ENCODE measurements at places on chromosomes 5 and 9.

GRCh38 chr9:98222885-98223691, 30.7 kb upstream of the CORO2A start:
- DNase-seq: no peak

- no peak for DNase-seq
These were observed 508 bp upstream of the SNCAIP start for GRCh38 chr5:122311497-122311960.

DNA sequence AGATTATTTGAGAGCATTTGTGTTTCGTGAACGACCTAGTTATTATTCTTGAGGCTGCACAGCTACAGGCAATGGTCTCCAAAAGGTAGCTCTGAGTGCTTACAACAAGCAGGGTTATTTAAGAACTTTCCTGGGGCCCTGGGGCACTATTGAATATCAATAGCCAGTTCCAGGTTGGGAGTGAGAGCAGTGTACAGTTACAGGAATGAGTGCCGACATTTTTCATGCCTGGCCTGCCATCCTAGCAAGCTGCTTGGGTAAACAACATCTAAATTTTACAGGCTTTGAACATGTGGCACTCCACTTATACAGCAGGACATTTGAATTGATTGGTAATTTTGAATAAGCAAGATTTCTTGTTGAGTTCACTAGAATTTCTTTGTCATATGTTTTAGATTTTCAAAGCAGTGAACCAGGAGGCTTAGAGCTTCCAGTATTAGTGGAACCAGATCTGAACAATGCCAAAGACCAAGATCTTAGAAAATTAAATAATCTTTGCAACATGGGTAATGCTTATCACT, 171.9 kb upstream of the GDNF start:
- DNase-seq: no peak

- DNase-seq: no peak
These were observed 301.0 kb downstream of the DOCK8 start for GRCh38 chr9:515665-516064.

- DNase-seq: no peak
These were observed 246.4 kb downstream of the SMARCA2 start for GRCh38 chr9:2261421-2262103.

DNA sequence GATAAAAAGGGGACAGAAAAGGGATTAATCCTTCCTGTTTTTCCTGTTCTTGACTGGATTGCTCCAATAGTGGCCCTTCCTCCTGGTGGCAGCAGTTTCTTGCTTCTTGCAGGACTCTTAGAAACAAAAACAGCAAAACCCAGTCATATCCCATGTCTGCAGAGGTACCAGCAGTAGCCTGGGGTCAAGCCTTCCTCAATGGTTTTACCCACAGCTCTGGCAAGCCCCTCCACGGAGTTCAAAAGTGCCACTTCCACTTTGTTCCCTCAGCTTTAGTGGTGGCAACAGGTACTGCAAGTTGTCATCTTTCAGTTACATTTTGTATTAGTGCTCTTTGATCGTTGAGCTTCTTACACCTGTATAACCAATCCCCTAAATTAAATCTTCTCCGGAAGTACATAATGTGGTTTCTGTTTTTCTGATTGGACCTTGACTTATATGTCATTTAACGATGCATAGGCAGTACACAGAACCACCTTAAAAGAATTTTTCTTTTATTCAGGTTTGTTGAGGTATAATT, 8.7 kb upstream of the RANBP6 start:
- DNase-seq: no peak

DNA sequence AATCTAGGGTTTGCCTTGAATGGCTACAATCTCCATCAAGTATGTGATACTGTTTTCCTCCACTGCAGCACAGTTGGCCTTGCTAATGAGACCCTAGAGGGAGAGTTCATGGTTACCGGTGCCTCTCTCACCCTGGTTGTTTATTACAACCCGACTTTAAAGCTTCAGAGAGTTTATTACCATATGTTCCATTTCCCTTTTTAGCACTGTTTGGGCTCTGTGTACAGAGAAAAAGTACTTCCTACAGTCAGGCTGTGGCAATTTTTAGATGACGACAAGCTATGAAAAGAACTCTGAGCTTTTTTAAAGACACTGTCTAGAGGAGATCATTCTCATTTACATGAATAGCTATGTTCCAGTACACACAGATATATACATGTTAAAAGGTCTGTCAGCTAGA, 48.8 kb upstream of the PLCXD3 start:
- DNase-seq: no peak

- DNase-seq: no peak
These were observed 115.8 kb downstream of the EFNA5 start for GRCh38 chr5:107554776-107555424.

DNA sequence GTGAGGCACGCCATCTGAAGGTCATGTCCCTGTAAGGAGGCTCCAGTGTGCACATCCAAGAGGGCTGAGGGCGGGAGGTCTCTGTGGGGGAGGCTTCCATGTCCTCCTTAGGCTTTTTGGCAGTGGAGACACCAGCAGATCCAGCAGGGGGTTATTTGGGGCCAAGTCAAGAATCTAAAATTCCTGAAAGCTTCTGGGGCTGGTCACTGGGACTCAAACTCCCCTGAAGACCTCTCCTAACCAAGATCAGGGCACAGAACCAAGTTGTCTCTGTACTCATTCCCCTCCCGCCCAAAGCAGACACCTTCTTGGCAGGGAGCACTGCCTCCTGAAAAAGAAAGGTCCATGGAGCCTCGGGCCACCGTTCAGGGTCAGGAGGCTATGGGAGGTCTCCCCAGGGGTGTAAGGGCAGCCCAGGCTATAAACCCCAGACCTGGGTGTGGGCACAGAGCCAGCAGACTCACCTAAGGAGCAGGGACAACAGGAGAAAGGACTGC, 127.4 kb upstream of the ADRA1B start:
- DNase-seq: no peak

- no peak for DNase-seq
These were observed 487.7 kb downstream of the GADD45G start for GRCh38 chr9:90092508-90092907.
